H54 (cell line): ENCODE measurements at places on chromosomes 1 and 21.

- DNase-seq = peak; percentile 55
Observed at GRCh38 chr1:160675641-160676410, 29.0 kb upstream of the SLAMF1 start.

DNA sequence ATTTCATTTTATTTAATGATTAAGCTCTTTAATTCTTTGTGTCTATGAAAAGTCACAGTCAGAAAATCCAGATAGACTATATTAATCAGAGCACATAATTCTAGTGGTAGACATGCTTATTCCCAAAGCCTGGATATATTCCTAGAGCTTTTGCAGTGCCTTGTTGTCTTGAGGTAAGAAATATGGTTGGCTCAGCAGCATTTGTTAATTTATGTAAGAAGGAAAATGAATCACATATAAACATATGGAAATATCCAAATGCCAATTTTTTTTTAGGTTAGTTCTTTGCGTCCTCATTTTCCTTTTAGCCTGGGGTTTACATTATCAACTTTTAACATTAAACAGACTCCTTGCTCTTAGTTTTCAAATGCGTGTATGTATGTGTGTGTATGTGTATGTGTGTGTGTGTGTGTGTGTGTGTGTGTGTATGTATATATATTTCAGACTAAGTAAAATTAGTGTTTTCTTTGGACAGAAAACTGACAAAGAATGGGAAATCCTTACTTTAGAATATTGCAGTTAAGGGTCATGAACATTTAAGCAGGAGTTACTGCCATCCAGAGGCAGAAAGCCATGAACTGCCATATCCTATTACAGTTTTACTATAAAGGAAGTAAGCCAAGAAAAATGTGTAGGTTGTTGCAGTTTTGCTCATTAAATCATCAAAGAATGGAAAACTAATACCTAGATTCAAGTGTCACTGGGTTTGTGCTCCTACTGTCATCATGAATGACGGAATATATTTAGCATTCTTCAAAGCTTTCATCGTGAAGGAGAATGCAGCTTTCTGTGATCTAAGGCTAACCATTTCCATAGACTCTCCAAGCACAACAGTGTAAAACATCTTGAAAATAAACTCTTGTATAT, 477.1 kb upstream of the NR5A2 start:
- DNase-seq = no peak

DNA sequence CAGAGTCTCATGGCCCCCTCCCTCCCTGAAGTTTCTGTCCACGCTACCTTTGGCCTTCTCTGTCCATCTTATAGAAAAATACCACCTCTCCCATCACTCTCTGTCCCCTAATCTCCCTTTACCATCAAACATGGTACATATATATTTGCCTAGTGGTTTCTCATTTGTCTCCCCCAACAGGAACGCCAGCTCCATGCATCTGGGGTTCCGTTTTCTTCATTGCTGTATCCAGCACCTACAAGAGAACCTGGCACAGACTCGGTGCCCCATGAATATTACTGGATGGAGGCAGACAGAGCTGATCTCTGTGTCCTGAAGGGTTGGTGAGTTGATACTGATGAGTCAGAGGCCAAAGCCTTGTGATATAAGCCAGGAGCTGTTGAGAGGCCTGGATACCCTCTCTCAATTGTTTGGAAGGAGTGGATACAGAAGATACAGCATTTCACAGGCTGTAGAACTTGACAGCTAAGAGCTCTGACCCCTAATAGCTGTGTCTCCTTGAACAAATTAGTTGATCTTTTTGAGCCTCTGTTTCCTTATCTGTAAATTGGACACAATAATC, 21.9 kb downstream of the HEYL start:
- no peak for DNase-seq

DNA sequence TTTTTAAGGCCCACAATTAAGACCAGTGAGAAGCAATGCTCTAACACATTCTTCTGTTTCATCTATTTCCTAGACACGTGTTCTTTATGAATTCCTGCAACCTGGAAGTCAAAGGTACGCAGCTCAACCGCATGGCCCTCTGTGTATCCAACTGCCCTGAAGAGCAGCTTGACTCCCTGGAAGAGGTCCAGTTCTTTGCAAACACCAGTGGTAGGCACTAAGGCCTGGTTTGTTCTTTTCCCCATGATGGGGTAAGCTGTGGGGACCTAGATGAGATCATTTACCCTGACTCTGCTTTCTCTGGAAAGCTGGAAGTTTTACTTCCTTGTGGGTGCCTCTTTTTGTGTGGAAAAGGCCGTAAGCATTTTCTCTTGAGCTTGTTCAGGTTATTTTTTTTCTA, 7.3 kb downstream of the SLC44A3 start:
- no peak for DNase-seq

- DNase-seq = no peak
Observed at GRCh38 chr1:148367596-148367995, 115.5 kb downstream of the PPIAL4G start.

- no peak for DNase-seq
Observed at GRCh38 chr1:44677201-44677766, 2.8 kb downstream of the ARMH1 start.

- no peak for DNase-seq
Observed at GRCh38 chr1:224609333-224609732, 6.8 kb upstream of the CNIH3 start.

- DNase-seq = no peak
Observed at GRCh38 chr21:39675993-39676661, 63.4 kb downstream of the B3GALT5 start.

DNA sequence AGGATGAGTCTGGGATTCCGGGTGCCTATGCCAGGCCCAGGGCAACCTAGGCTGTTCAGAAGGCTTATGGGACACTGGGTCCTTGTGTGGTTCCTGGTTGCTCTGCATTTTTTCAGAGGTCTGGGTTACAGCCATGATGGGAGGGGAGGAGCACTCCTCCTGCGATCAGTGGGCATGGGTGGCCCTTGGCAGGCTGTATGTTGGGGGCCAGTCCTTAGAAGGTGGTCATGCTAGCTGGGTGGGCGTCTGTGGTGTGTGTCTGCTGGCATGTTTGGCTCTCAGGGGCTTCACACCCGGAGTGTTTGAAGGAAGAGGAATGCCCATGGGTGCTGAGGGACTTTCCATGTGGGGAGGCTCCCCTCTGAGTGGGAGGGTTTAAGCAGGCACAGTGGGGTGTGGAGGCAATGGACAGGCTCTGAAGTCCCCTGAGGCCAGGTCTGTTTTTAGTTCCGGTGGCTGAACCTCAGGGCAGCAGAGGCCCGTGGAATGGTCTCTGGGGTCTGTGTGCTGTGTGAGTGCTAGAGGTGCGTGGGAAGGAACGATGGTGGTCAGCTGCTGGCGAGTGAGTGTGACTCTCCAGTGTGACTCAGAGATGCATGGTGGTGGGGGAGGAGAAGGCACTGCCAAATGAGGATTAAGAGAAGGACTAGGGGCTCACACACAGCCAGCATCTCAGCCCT, 25.3 kb downstream of the CACNA1E start:
- no peak for DNase-seq

GRCh38 chr1:9842073-9842711, 18.4 kb upstream of the CLSTN1 start:
- no peak for DNase-seq

DNA sequence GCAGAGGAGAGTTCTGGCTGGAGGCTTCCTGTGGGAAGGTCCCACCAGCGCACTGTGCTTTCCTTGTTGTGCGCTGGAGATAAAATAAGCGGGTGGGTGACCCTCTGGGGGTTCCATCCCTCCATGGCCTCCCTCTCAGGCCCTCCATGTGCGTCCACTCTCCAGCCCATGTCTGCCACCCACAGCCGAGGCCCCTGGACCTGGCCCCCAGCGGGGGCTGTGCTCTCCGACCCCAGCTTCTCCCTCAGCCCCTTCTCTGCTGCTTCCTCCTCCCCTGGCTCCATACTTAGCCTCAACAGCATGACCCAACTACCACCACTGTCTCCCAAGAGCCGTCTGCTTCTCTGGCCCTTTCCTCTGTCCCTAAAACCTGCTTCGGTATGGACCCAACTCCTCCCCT, 61.4 kb downstream of the GNG4 start:
- DNase-seq = no peak

DNA sequence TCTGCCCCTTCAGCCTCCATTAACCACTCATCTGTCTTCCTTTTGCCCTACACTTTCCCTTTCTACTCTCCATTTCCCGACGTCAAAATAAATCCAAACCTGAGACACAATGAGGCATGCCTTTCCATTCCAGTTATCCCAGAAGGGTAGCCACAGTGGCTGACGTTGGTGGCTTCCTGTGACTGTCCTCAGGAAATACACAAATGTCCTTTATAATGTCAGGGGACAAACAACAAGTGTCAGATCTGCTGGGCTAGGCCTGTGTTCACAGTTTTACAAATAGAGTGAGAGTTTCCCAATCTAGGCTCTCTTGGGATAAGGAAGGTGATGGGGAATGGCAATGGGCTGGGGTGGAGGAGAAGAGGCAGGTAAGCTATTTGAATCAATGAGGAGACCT, 135.3 kb downstream of the BRINP2 start:
- no peak for DNase-seq

GRCh38 chr1:89364954-89365550, 1.2 kb downstream of the GBP6 start:
- DNase-seq = no peak

DNA sequence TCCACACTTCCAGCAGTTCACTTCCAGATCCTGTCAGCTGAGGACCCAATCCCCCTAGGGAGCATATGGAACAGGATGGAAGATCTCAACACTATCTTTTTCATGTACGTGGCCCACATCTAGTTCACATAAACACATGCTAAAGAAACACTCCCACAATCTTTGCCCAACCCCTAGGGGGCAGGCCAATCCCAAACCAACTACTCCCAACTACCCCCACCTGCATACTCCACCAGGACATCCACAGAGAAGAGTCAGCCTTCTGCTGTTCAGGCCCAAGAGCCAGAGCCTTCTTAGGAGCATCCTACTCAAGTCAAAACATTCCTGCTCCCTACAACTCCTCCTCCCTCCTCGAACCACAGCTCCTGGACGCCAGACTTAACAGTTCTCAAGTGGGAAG, 5.6 kb upstream of the SLC5A9 start:
- no peak for DNase-seq

DNA sequence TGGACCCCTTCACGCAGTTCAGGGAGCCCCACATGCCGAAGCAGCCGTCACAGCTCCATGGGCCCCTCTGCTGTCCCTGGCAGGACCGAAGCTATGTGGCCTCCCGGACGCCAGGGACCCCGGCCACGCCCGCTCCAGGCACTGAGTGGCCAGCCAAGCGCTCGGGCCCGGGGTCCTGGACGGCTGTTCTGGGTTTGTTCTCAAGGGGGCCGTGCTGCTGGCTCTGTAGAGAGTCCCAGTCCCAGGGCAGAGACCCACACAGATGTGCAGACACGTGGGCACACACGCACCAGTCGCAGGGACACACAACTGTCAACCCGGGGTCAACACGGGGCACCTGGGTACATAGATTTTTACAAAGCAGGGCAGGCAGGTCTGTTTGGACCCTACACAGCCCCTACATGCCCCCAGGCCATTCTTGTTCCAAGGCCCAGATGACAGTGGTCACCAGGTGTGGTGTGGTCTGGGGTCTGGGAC, 6.7 kb downstream of the B3GALT6 start:
- no peak for DNase-seq

DNA sequence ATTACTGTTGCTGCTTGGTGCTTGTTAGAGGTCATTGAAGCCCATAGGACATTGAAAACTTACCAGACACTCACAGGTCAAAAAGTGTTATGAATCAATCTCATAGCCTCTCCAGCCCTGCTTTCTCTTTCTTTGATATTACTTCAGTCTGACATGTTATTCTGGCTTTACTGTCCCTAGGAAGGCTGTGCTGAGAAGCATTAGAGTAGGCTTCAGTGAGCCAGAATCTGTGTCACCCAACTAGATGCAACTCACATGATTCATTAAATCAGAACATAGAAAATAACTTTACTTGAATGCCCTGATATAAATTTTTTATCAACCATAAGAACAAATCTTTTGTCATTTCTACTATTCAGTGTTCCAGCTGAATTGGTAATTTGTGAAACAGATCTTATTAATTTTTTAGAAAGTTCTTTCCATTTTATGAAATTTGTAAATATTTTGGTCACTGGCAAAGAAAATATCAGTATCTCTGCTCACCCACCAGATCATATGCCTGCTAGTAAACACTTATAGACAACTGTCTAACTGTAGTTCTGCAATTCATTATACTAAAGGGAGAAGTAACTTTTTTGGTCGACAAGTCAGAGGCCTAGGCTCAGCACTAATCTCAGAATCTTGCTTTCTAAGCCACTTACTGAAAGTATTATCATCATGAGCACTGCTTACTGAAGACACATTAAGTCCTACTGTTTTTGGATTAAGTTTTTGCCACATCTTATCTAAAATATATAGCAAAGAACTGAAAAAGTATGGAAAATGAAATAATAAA, 48.2 kb downstream of the RPAP2 start:
- DNase-seq = no peak

GRCh38 chr21:40335704-40336103, 468.5 kb downstream of the PCP4 start:
- no peak for DNase-seq

DNA sequence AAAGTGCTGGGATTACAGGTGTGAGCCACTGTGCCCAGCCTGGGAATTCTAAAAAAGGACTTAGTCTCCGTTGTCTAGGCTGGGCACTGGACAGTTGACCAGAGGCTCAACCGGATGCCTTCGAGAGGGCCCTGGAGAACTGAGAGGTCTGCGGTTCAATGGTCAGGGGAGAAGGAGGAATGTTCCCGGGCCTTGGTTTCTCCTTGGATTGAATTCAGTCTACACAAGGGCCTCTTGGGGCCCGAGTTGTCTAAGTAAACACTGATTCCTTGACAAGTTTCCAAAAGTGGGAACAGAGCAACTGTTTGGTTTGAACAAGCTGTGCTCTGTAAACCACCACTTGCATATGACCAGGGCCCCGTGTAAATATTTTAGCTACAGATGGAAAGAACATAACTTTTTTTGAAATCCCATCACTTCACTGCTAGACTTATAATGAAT, 29.1 kb upstream of the CAPZB start:
- DNase-seq = no peak

DNA sequence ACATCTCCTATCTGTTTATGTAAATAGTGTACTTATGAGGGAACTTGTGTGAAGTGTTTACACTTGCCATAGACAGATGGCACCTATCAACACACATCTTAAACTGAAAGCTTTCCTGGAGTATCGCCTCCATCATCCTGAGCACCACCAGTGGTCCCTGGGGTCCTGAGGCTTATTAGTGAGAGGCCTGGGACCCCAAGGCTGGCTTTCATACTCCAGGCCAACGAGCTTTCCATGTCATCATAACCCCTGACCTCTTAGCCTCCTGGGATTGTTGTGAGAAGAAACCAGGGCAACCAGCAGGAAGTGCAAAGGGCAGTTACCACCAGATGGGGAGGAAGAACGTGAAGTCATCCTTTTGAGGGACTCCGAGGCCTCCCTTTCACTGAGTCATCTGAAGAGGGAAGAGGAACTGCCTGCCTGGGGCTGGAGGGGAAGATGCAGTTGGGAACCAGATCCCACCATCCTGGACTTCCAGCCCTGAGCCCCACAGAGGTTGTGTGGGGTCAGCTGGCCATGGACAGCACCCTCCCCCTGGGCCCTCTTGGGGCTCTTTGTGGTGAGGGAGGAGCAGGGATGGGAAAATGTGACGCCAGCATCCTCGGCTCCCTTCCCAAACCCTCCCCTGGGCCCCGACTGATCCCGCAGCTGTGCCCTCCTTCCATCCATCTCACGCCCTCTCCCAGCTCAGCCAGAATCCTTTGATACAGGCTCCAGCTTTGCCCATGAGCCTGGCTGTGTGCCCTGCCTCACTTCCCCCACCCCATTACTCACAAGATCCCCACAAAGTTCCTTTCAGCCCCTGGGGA, 5.8 kb downstream of the INKA2 start:
- peak; percentile 75 for DNase-seq

GRCh38 chr1:206699626-206700025, 14.9 kb downstream of the MAPKAPK2 start:
- no peak for DNase-seq

- no peak for DNase-seq
Observed at GRCh38 chr21:37582590-37582989, 216.0 kb downstream of the DYRK1A start.
